GM06990 (cell line): ENCODE measurements at places on chromosomes 11 and 22.

DNA sequence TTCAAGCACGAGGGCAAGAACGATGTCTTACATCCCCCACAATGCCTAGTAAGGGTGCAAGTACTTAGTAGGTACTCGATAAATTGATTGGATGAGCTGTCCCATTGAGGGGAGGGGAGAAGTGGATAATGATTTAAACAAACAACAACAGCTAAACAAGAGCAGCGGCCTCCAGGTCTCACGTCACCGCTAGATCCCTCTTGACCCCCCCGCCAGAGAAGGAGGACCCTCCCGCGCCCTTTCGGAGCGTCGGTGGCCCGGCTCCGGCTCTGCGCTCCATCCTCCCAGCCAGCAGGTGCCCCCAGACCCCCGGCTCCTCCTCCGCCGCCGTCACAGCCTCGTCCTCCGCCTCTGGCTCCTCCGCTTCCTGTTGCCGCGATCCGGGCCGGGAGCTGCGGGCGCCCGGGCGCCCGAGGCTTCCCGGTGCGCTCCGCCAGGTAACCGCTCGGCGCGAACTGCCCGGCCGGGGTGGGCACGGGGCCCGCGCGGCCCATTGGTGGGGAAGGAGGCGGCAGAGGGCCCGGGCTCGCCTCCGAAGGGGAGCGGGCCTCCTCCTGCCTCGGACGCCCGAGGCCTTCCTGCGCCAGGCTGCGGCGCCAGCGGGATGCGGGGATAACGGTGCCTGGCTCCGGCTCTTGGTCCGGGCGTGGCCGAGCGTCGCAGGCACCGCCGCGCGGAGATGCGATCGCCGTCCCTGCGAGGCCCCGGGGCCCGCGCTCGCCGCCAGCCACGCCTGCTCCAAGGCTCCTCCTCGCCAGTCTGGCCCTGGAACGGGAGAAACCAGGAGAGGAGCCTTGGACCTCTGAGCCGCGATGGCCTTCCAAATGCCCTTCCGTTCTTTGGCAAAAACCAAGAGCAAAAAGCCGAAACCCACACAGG is at the start of gene TLCD5:
Gene TLCD5 (plus strand): TSS at position 368 of the 879 bp plus-strand sequence. CDS start 2,143 bp downstream, outside the sequence.
- DNase-seq = peak; percentile 81

DNA sequence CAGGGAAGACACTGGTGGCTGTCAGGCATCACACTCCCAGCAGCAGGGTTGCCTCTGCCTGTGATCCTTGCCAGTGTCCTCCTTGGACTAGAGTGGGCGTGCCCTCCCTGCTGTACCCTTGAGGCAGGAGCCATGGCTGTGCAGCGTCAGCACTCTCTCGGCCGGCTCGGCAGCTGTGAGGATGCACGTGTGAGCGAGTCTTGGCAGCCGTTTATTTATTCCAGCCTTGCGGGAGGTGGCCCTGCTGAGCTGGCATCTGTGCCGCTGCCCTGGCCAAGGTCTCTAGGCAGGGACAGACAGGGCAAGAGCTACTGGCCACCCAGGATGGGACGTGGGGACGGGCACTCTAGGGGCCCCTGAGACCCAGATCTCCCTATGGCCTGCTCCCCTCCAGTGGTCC is 33.9 kb downstream of the TSPAN4 start:
- no peak for DNase-seq

- no peak for DNase-seq
Observed at GRCh38 chr11:10351765-10352641, 47.1 kb downstream of the ADM start.

DNA sequence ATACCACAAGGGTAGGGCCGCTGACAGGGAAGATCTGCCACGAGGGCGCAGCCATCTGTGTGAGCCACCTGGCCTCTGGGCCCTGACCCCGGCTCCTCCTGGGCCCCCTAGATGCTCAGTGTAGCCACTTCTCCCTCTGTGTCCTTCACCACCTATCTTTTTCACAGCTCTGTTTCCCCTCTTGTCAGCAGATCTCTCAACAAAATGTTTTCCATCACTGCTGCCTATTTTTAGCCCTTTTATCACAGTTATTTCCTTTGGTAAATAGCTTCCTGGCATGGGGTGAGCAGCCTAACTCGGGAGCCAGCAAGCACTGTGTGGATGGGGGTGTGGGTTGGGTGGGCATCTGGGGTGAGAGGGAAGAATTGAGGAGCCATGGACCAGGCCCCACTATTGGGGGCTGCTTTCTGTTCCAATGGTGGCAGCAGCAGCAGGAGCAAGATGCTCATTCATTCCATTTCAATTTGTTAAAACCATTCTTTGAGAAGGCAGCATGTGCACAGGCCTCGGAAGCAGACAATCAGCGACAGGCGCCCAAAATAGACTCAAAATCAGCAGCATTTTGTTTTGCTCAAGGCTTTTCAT is 135.2 kb upstream of the NAV2 start:
- DNase-seq = no peak

DNA sequence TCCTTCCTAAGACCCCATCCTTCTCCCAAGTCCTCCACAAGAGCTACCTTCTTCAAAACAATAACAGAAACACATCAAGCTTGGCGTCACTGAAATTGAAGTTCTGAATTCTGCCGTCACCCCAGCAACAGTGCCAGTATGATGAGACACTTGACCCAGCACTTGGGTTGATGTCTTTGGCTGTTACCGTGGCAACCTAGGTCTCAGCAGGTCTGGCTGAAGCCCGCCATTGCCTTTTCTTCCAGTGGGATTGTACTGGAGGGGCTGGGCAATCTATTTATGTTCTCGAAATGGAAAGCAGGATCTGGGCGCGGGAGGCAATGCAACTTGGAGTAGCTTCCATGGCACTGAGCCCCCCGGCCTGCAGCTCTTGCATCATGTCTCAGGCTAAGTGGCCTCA is 23.8 kb downstream of the NPTXR start:
- no peak for DNase-seq

GRCh38 chr22:23395530-23396361 is 184.3 kb downstream of the IGLL1 start:
- no peak for DNase-seq

GRCh38 chr11:105081412-105082150 is 36.4 kb upstream of the CARD16 start:
- DNase-seq = no peak
